Caco-2 (cell line): ENCODE measurements at places on chromosomes 13 and 19. TPM values are rescaled to one million over a fixed set of nuclear protein-coding genes. Genes with fewer than 3 reads are reported as not detected.

Gene PCDH9
- total RNA-seq, result 0.11 and 0.32 TPM in 2 replicates

Gene ZNF829
- total RNA-seq, result not detected in 2 replicates

Gene ICAM5
- total RNA-seq, result 2.5 and 3.2 TPM in 2 replicates

Gene PLPPR3
- total RNA-seq, result 5.1 and 7.1 TPM in 2 replicates

Gene ZNF846
- total RNA-seq, result 5.3 and 6.2 TPM in 2 replicates

Gene MZF1
- total RNA-seq, result 20.4 and 25.6 TPM in 2 replicates

Gene NDUFS7
- 111 and 114 TPM in 2 replicates for total RNA-seq

Gene SHISA7
- total RNA-seq, result not detected in 2 replicates

Gene KLF2
- 0.77 and 1.2 TPM in 2 replicates for total RNA-seq
